ENCODE measurements at places on chromosomes 13 and 19. TPM values are rescaled to one million over a fixed set of nuclear protein-coding genes. Genes with fewer than 3 reads are reported as not detected.

FXYD3 gene
- 1.5 TPM for total RNA-seq

DNA sequence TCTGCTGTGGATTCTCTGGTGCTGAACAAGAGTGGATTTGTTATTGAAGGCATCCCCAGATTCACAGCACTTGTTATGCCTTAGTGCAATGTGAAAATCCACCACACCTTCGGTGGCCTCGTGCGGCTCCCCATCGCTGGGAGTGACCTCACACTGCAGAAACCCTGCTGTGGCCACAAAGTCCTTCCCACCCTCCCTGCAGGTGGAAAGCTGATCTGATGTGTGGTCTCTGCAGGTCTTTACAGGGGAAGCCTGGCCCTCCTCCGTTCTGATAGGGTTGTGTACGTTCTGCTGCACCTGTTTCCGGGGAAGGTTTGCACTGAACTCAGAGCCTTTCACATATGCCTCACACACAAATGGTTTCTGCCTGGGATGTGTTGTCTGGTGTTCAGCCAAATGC lies 5.0 kb downstream of the ZNF792 start:
- peaks cover 61% of the 10 kb centered on the region for H3K36me3 ChIP-seq
- no peak overlapping the region for H3K4me3 ChIP-seq
- H3K27me3 ChIP-seq = no peaks in the 10 kb centered on the region
- no peak overlapping the region for H3K27ac ChIP-seq
- H3K4me1 ChIP-seq = peaks cover 6% of the 10 kb centered on the region

DNA sequence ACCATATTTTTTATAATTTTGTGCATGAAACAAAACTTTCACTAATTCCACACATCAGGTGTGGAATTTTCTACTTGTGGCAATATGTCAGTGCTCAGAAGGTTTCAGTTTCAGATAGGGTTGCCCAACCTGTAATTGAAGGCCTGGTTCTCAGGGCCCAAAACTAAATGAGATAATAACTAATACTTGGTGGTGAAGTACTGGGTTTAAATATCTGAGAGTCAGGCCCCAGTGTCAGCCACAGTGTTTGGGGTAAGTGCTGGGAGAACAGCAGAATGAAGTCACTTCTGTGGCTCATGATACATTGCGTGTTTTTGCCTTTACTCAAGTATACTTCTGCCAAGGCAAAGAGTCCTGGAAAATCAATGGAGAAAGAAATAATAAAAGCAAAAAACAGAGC lies 5.6 kb downstream of the SAFB start:
- H3K4me1 ChIP-seq = no peaks in the 10 kb centered on the region
- H3K27ac ChIP-seq = no peak overlapping the region
- no peaks in the 10 kb centered on the region for H3K27me3 ChIP-seq

KCTD4 gene
- total RNA-seq = not detected

GRCh38 chr13:110400786-110401533 lies 93.9 kb downstream of the COL4A2 start:
- no peak overlapping the region for H3K4me3 ChIP-seq
- H3K36me3 ChIP-seq = no peaks in the 10 kb centered on the region
- no peak overlapping the region for H3K27ac ChIP-seq
- H3K4me1 ChIP-seq = no peaks in the 10 kb centered on the region
- H3K27me3 ChIP-seq = no peaks in the 10 kb centered on the region

LMTK3 gene
- 14.4 TPM for total RNA-seq

RGCC gene
- total RNA-seq = not detected

PCDH20 gene
- total RNA-seq = 0.29 TPM

GRCh38 chr19:28130066-28130511 lies 1082.9 kb downstream of the UQCRFS1 start:
- H3K27me3 ChIP-seq = no peaks in the 10 kb centered on the region
- H3K4me1 ChIP-seq = no peaks in the 10 kb centered on the region
- no peak for DNase-seq
- no peaks in the 10 kb centered on the region for H3K36me3 ChIP-seq

DNA sequence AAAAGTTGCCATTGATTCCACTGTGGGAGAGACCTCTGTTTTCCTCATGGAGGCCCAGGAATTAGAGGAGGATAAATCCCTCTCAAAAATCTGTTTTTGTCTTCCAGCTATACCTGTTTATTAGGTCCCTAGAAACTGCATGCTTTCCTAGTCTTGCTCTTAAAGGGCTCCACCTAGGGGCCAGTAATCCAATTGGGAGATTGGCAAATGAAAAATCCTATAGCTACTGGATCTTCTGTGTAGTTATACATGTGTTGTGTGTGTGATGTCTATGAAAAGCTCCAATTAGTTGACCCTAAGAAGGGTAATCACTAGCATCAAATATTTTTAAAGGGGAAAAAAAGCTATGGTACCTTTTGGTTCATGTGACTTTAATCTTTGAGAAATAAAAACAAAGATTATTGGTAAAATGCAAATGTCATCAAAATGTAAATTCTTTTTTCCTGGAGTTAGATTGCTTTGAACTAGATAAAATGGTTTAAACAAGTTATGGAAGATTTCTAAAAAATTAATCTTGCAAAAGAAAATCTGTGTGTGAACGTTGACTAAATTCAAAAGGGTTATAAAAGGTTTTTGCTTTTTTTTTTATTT lies 63.4 kb upstream of the C1QTNF9B start:
- H3K36me3 ChIP-seq = no peaks in the 10 kb centered on the region
- peaks cover 2% of the 10 kb centered on the region for H3K4me1 ChIP-seq
- H3K4me3 ChIP-seq = no peak overlapping the region
- no peak for DNase-seq
- H3K27me3 ChIP-seq = no peaks in the 10 kb centered on the region
- H3K27ac ChIP-seq = no peak overlapping the region

ZNF333 gene
- total RNA-seq = 7.9 TPM

GRCh38 chr13:97932036-97932435 lies 21.4 kb upstream of the IPO5 start:
- no peak overlapping the region for H3K27ac ChIP-seq
- H3K36me3 ChIP-seq = 0 out of 3 replicates have a peak, but pooled peaks cover 2% of the 10 kb centered on the region
- no peaks in the 10 kb centered on the region for H3K4me1 ChIP-seq
- H3K27me3 ChIP-seq = no peaks in the 10 kb centered on the region

IGFL1 gene
- not detected for total RNA-seq

GRCh38 chr19:33189453-33189852 lies 4.7 kb upstream of the LRP3 start:
- no peak overlapping the region for H3K4me3 ChIP-seq
- DNase-seq = no peak
- H3K27ac ChIP-seq = no peak overlapping the region
- no peaks in the 10 kb centered on the region for H3K4me1 ChIP-seq
- no peaks in the 10 kb centered on the region for H3K27me3 ChIP-seq

C19orf67 gene
- total RNA-seq = 0.39 TPM
